CD4-positive, alpha-beta T cell treated with Interleukin-17A for 4 hours (primary cell): ENCODE measurements at places on chromosomes 11 and 22.

- DNase-seq = no peak
Observed at GRCh38 chr11:79375818-79376550, 64.8 kb downstream of the TENM4 start.

DNA sequence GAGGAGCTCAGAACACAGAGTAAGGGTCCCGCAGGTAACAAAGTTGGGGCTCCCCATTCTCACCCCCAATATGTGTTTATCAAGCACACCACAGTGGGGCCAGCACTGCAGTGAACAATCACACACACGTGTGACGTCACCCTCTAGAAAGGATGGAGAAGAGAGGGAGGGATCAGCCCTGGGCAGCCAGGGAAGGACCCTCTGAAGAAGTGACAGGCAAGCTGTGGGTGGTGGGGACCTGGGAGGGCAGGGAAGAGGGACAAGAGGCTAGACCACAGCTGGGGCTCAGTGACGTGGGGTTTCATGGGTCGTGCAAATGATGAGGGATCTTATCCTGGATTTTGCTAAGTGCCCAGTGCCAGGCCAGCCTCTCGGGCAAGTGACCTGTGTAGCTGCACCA lies 28.7 kb upstream of the MYEOV start:
- no peak for DNase-seq

DNA sequence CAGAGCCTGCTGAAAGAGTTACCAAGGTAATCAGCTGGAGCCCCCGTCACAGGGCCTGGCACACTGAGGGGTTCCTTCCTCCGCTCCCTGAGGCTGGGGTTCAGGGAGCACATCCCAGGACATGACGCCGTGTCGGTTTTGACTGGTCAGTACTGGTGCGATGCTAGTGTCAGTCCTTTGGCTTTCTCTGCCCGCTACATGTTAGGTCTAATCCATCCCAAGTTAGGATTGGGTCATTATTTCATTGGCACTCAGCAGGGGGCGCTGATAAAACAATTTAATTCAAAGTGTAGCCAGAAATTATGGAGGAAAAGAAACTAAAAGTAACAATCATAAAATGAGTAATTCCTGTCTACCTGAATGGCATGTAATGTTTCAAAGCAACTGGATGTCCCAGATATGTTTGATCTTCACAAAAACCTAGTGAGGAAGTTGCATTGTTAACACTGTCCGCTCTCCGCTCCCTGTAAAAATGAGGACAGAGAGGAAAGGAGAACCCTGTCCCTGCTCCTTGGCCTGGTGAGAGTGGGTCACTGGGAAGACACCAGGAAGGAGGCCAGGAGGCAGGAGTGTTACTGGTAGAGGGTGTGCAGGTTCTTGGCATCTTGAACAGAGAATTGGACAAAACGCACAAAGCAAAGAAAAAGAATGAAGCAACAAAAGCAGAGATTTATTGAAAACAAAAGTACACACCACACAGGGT lies 27.1 kb downstream of the TSKU start:
- peak; percentile 29 for DNase-seq

GRCh38 chr11:12224537-12224893 lies 114.1 kb downstream of the MICAL2 start:
- peak; percentile 91 for DNase-seq

DNA sequence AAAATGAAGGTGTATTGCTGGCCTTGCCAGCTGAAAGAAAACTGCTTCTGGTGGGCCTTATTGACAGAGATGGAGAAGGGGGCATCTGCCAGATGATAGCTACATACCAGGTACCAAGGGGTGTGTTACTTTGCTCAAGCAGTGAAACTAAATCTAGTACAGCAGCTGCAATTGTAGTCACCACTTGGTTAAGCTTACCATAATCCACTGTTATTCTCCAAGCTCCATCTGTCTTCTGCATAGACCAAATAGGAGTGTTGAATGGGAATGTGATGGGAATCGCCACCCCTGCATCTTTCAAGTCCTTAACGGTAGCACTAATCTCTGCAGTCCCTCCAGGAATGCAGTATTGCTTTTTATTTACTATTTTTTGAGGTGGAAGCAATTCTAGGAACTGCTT lies 45.8 kb upstream of the LIN7C start:
- DNase-seq = no peak

GRCh38 chr22:33687464-33687863 lies 232.8 kb downstream of the LARGE1 start:
- no peak for DNase-seq

DNA sequence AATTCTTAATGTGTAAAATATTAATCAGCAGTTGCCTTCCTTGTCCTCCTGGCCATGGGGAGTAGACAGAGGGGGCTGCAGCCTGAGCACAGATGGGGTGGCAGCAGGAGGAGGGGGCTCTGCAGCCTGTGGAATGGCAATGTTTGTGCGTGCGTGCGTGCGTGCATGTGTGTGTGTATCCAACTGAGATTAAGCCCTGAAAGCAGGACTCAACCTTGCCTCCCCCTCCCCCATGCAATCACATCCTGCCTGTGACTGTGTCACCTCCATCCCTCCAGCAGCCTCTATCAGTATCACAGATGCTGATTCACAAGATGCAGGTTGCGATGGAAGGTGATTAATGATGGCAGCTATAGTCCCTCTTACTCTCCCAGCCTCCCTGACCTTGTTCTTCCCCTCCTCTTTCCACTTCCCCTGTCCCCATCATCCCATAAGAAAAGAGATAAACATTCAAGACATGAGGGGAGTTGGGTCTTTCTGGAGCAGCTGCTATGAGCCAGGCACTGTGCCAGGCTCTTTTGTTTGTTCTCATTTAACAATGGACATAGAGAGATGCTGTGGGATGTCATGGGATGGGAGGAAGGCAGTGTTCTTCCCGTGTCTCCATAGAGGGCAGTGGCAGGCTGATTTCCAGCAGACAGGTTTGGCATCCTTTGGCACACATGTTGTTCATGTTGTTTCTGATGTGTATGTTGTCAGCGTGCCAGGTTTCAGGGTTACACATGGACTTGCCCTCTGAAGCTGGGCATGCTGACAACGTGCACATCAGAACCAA lies 43.8 kb upstream of the NECTIN1 start:
- DNase-seq = no peak

- no peak for DNase-seq
Observed at GRCh38 chr22:32245042-32245441, 10.1 kb downstream of the SLC5A4 start.

- no peak for DNase-seq
Observed at GRCh38 chr22:33302549-33302948, 244.4 kb upstream of the SYN3 start.

DNA sequence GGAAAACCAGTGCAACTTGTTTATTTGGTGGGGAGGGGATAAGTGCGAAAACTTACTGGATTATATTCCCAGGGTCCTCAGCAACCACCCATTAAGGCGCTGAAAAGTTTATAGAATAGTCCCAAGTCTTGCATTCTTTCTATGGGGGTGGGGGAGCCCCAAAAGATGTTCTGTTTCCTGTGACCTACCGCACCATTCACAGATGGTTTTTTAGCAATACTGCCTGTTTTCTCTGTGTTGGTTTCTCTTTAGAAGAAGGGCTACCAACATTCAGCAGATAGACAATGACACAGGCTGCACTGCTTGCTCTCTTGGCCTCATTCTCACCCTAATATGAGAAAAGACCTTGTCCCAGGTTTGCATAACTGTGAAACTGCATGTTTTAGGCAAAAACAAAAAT lies 86.5 kb downstream of the FAM76B start:
- peak; percentile 57 for DNase-seq

DNA sequence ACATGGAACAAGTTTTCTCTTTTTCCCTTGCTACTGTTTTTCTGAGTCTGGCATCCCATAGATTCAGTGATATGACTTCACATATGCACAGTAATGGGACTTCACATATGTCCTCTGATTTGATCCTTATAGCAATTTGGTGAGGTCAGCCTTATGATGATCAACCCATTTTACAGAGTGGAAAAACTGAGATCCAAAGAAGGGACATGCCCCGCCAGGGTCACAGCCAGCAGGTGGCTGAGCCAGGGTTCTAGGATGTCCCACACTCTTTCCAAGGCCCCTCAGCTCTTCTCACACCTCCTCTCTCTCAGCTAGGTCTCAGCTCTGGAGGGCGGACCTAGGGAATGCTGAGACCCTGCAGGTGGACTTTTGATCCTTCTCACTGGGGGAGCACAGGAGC lies 44.3 kb upstream of the CD82 start:
- no peak for DNase-seq

- no peak for DNase-seq
Observed at GRCh38 chr11:7898666-7899283, 32.3 kb downstream of the OR10A6 start.

GRCh38 chr11:7186676-7187075 lies 65.0 kb upstream of the SYT9 start:
- DNase-seq = no peak

GRCh38 chr22:37557321-37558001 lies 2.8 kb upstream of the CDC42EP1 start:
- DNase-seq = no peak

- no peak for DNase-seq
Observed at GRCh38 chr11:126331286-126331685, 24.2 kb upstream of the ST3GAL4 start.

GRCh38 chr22:36818010-36818642 lies 1.3 kb upstream of the PVALB start:
- no peak for DNase-seq

DNA sequence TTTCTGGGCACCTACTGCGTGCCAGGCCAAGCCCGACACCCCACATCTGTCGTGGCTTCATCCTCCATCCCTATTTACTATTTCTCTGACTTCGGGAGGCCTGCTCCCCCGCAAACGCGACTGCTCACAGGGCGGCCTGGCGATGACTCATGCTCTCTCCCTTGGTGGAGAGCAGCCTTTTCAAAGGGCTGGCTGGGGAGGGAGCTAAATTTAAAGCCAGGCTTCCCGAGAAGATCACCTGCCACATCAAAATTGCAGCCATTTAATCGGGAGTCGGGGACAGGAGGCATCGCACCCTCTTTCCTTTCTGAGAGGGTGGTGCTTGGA lies 24.9 kb upstream of the SHISAL1 start:
- DNase-seq = no peak

GRCh38 chr22:27336151-27337090 lies 465.1 kb downstream of the MN1 start:
- no peak for DNase-seq
